ENCODE measurements at places on chromosomes 5 and 9.

DNA sequence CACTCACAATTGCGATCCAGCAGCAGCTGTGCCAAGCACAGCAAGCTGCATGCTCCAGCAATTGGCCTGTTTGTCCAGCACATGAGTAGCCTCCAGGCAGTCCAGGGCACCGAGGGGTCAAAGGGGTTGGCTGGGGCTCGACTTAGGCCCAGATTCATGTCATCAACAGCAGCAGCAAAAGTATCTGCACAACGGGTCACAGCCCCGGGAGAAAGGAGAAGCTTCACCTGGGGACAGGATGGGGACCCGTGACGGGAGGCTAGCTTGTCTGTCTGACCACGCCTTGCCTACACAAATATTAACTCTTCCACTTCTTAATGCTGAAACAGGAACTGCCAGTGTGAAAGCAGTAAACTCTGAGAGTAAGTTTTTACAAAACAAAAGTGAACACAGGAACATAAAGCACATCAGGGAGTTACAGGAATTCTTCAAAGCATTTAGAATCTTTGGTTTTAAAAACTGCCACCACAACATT is 191.2 kb downstream of the PIK3R1 start:
- DNase-seq, result no peak

DNA sequence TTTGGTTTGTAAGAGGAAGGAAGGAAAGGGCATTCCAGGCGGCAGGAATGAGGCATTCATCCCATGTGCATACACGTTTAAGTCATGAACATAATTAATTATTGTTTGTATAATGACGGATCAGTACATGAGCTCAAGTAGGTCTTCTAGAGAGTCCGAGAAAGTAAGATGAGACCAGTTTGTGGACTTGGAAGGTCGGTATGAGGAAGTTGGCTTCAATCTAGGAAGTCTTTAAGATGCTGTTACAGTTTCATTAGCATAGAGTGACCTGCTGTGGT is 2.1 kb downstream of the GTF3C4 start:
- DNase-seq, result no peak

DNA sequence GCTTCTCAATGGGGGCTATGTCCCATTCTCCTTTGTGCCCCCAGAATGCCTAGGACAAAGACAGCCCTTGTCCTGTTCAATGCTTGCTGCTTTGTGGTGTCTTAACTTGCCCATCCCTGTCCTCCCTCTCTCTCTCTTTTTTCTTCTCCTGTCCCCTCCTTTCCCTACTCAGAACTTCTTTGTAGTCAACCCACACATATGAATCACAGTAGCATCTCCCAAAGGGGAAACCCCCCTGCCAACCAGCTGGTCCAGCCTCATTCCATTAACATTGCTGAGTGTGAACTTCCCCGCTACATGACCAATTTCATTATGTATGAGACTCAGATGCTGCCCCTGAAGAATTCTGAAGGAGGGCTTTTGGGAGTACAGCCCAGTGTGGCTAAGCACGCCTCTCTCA is 408.3 kb downstream of the ENC1 start:
- DNase-seq, result peak; percentile 40

DNA sequence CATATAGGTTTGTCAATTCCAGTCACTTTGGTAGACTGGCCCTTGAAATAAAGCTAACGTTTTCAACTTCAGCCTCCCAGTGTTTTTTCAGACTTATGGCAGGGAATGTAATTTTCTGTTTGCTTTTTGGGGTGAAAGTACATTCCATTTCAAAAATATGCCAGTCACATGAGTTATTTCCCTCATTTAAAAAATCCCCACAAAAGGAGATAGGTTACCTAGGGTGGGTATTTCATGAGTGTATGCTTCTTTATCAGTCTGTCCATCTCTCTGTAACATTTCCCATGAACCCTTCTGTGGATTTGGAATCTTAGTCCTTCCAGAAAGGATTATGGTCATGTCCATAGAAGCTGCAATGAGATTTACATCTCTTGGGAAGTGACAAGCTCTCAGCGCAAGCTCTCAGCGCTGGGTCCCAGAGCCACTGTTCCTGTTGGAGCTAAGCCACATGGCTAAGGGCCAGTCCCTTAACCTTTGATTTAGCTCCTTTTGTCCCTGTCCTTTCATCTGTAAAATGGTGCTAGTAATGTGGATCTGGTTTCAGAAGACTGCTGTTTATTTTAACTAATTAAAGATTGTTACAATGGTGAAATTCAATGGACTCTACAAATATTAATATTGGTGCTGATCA is 294.9 kb downstream of the NR3C1 start:
- DNase-seq, result no peak

GRCh38 chr5:62154758-62155157 is 151.2 kb upstream of the KIF2A start:
- no peak for DNase-seq

DNA sequence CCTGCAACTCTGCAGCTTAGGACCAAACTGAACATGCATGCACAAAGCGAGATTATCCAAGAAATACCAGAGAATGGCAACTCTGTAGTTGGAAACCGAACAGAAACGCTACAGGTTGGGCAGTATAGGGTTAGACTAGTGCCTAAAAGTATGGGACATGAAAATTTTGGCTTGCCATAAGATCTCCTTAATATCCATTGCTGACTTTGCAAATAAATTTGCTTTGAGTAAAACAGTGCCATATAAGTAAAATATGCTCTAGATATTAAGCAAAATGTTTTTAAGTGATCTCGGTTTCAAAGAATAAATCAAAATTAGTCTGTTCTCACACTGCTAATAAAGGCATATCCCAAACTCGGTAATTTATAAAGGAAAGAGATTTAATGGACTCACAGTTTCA is 456.0 kb downstream of the PRDM9 start:
- DNase-seq, result no peak

GRCh38 chr5:118580949-118581348 is 407.4 kb downstream of the DTWD2 start:
- DNase-seq, result no peak

GRCh38 chr5:181121675-181122561 is 9.1 kb downstream of the OR2V1 start:
- DNase-seq, result no peak

- DNase-seq, result peak; percentile 78
Measured at GRCh38 chr5:103428411-103428871, 134.1 kb downstream of the NUDT12 start.

- no peak for DNase-seq
Measured at GRCh38 chr5:155867522-155868088, 459.4 kb upstream of the SGCD start.

DNA sequence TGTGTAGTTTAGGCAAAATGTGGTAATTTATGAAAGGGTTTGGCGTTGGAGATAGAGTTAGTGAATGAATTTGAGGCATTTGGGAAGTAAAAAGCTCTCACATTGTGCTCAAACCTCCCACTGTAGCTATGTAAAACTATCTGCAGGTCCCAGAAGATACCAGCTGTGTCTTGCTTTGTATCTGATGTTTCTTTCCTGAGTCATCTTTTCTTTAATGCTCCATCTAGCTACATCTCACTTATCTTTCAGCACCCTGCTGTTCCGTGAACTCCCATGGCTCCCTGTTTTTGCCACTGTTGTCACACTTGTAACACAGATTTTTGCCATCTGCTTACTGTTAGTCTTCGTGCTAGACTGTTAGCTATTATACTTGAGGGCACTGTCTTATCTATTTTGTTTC is 253.1 kb downstream of the NPR3 start:
- no peak for DNase-seq

DNA sequence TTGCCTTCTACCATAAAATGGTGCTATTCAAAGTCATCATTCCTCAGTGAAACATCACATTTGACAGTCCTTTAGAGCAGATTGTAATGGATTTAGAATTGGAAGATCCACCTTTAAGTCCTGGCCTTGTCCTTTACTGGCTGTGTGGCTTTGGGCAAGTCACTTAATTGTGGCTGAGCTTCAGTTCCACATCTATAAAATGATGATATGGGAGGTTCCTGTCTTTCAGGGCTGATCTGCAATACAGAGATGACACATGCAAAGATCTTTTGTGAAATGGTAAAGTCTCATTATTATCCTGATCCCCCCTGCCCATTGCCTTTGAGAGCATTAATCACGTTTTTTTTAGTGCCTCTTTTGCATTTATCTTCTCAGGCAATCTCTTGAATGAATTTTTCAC is 58.2 kb downstream of the ZFAND5 start:
- DNase-seq, result no peak

- DNase-seq, result no peak
Measured at GRCh38 chr5:66702426-66702825, 106.2 kb downstream of the MAST4 start.

DNA sequence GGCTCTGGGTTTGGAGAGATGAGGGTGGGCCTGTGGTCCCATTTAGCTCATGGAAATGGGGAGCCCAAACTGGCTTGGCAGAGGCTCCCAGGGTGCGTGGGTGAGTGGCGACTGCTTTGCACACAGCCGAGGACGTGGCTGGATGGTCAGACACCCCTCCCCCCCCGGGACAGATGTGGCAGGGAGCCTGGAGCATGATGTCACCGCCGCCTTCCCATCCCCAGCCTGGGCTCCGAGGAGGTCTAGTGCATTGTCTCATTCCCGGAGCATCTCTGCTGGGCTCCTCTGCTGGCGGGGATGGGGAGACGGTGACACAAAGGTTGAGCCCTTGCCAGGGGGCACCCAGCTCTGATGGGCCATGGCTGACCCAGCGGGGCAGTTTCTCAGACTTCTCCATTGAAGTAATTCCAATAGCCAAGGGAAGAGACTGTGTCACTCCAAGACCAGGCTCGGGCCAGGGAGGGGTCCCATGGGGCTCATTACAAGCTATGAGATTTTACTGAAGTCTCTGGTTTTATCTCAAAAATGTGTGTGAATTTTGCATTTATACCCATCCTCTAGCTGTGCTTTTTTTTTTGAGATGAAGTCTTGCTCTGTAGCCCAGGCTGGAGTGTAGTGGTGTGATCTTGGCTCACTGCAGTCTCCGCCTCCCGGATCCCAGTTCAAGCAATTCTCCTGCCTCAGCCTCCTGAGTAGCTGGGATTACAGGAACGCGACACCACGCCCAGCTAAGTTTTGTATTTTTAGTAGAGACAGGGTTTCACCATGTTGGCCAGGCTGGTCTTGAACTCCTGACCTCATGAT is 36.1 kb downstream of the HMCN2 start:
- no peak for DNase-seq

- DNase-seq, result no peak
Measured at GRCh38 chr9:129888293-129889121, 53.2 kb downstream of the USP20 start.

DNA sequence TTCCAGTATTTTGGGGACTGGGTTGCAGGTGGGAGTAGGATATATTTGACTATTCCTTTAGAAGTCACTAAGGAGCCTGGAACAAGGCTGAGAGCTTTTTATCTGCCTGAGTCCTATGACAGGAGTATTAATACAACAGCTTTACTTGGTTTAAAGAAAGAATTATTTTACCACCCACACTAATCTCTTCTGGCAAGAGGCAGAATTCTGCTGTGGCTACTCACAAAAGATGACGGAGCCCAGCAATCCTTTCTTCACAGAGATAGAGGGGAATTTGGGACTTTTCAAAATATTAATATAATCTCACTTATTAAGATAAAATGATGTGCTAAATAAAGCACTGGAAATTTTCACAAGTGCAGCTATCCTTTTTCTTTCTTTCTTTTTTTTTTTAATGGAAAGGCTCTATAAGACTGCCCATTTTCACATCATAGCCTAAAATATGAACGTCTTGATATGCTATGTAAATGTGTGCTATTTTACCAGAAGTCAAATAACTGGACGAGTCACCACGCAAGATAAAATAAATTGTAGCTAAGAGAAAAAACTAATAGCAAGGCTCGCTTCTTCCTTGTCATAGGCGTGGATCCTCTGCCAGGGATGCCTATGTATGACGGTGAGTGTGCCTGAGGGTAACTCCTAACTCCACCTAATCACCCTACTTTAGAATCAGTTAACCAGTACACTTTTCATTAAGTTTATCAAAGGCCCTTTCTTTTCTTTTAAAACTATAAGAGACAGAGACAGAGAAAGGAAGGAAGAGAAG is 76.3 kb downstream of the ZNF608 start:
- no peak for DNase-seq

- DNase-seq, result no peak
Measured at GRCh38 chr5:16726538-16726946, 109.7 kb upstream of the RETREG1 start.

DNA sequence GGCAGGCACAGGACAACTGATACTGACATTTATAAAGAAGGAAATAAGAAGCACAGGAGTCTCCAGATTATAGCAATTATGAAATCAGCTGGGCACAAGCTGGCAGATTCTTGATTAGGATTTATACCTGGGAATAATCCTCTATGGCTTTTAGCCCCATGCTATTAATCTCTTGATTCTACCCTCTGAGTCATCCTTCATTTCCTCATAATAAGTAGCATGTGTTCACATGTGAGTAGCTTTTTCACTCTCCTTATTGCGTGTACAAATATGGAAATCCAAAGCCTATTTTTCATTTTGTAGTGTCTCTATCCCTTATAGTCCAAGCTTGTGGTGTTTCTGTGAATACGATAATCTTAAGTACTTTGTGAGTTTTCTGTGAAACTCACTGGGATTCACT is 185.0 kb upstream of the PRLR start:
- DNase-seq, result no peak

DNA sequence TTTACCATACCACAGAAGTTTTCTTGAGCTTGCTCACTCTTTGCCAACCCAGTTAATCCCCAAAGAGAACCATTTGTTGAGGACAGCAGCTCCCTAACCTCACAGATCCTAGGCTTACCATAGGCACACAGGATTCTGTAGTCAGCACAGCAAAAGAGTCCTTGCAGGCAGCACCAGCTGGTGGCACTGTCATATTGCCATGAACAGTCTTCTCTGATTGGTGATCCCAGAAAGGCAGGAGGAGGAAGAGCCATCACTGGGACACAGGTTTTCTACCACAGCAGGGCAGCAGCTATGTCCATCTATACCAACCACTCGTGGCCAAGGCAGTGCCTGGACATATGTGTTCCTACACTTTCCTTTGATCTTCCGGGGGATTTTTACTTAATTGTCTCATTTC is 297.1 kb upstream of the CD180 start:
- no peak for DNase-seq

GRCh38 chr5:58094031-58094430 is 365.9 kb downstream of the PLK2 start:
- no peak for DNase-seq

DNA sequence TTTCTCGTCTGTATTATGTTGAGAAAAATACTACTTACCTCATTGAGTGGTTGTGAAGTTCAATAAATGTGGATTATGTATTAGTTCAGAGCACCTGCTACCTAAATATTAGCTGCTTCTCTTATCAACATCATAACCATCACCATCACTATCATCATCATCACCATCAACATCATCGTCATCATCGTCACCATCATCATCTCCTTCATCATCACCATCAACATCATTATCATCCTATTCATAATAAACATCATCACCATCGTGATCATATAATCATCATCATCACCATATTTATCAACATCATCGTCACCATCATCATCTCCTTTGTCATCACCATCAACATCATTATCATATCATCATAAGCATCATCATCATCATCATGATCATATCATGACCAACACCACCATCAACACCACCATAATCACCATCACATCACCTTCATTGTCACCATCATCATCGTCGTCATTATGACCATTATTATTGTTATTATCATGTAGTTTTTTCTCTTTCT is 181.0 kb upstream of the ADCY2 start:
- no peak for DNase-seq

Data from HFF-Myc (cell line).